ENCODE measurements at places on chromosomes 11 and 22.

- DNase-seq: no peak
These were observed at the start of gene CALCA for GRCh38 chr11:14971865-14972580. Gene CALCA, minus strand, starts transcription at chr11:14972351. Its CDS starts 1,159 bp downstream, at chr11:14971192.

- no peak for DNase-seq
These were observed 3.7 kb downstream of the TMEM123 start for GRCh38 chr11:102448869-102449224.

DNA sequence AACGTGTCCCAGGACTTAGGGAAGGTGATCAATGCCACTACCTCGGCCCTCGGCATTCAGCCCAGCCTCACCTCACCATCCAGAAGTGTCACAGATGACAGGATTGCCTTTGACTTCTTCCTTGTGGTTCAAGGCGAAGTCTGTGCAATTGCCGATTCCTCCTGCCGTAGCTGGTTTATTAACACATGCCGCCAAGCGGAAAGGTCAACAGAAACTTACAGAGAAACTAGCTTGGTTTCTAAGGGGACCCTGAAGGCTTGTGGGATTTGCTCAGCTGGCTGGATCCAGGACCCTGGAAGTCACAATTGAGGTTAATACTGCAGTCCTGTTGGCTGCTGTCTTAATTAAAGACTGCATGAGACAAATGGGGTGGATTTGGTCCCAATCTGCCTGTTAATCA is 65.6 kb downstream of the SHANK2 start:
- no peak for DNase-seq

DNA sequence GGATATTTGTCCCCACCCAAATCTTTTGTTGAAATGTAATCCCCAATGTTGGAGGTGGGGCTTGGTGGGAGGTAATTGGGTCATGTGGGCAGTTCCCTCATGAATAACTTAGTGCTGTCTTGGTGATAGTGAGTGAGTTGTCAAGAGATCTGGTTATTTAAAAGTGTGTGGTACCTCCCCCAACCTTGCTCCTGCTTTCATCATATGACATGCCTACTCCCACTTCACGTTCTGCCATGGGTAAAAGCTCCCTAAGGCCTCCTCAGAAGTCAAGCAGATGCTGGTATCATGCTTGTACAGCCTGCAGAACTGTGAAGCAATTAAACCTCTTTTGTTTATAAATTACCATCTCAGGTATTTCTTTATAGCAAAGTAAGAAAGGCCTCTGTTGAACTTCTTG is 30.6 kb downstream of the AAMDC start:
- no peak for DNase-seq

GRCh38 chr11:6556139-6556949 is 47.1 kb downstream of the RRP8 start:
- DNase-seq: no peak

DNA sequence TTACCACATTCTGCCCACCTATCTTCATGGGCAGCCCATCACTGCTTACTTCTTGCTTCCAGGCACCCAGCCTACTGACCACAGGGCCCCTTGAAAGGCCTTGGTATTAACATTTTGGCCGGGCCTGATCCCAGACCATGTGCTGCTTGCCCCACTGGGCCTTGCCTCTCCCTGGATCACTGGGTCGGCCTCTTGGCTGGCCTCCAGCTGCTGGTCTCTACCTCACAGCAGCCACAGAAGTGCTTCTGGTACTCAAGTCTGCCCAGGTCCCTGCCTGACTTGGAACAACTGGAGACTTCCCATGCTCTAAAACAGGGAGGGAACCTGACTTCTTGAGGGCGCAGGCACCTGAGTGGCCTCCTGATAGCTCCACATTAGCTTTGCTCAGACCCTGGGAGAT is 63.6 kb downstream of the THAP12 start:
- no peak for DNase-seq

DNA sequence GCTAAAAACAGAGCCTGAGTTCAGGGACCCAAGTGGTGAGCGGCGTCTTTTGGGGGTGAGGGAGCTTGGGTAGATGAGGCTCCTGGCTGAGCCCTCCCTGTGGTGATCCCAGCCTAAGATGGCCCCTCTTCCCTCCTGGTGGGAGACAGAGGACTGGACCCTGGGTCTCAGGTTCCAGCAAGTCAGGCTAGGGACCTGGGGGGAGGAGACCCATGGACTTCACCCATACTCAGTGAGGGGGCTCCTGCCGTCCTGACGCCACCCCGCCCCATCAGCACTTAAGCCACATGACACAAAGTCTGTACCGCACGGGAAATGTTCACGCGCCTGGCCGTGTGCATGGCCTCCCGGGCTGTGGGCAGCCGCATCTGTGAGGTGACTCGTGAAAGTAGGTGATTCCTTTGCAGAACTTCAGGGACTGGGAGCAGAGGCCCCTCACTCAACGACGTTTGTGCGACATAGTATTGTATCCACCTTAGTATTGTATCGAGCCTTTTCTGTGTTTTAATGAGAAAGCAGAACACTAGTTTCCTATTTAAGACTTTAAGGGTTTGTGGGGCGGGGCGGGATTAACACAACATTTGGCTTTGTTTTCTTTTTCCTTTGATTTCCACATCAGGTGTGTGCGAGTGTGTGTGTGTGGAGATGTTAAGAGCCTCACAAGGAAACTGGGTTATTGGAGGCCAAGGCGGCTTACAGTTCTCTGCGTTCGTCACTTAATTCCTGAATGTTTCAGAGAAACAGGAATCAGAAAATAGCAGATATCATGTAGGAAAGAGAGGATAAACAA is 18.4 kb upstream of the TMEM191C start:
- DNase-seq: no peak

GRCh38 chr11:14224395-14224794 is 134.6 kb downstream of the RRAS2 start:
- no peak for DNase-seq

DNA sequence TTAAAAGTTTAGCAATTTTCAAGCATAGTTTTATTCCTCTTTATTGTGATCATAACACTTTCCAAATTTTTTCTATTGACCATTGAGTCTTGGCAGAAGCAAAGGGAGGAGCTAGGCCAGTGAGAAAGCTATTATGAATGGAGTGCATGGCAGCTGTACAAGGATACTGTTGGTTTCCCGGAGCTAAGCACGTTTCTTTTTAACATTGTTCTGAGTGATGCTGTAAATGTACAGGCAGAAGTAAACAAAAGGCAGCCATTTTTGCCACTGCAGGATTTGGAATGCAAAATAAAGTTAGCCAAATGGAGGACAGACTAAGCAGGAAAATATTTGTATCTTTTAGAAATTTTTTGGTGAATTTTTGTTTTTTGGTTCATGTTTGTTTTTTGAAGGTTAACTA is 16.2 kb downstream of the CBL start:
- no peak for DNase-seq

DNA sequence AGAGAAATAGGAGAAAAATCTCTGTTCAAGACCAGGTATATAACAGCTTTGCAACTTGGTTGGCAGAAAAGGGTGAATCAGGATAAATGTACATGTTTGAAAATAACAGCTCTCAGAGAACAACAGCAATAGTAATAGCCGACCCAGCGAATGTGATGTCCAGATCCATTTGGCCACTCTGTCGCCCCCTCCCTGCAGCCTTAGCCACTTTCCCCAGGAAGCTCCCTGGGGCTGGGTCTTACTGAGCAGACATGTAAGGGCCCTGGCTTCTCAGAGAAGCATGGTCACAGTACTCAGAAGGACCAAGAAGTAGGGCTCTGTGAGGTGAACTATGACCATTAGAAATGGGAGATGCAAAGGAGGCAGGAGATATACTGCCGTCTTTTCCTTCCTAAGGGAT is 154.1 kb upstream of the SNX19 start:
- no peak for DNase-seq

GRCh38 chr11:38446336-38446735 is 1848.3 kb upstream of the RAG2 start:
- no peak for DNase-seq

GRCh38 chr11:35178873-35179272 is 39.9 kb downstream of the CD44 start:
- no peak for DNase-seq

DNA sequence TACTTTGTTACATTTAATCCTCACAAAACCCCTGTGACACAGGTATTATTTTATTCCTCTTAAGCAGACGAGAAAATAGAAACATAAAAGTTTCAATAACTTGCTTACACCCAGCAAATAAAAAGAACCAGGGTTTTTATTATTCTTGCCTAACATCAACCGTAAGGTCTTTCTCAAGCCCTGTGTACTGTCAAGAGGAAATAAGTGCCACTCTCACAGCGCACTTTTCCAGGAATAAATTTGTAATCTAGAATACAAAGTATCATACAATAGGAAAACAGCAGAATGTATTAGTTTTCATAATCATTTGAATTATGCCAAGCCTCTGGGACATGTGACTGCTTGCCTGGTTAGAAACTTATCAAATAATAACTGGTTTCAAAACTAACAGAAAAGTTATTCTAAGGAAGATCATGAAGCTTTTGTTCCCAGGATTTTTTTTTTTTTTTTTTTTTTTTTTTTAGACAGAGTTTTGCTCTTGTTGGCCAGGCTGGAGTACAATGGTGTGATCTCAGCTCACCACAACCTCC is 7.4 kb downstream of the CCDC34 start:
- no peak for DNase-seq

DNA sequence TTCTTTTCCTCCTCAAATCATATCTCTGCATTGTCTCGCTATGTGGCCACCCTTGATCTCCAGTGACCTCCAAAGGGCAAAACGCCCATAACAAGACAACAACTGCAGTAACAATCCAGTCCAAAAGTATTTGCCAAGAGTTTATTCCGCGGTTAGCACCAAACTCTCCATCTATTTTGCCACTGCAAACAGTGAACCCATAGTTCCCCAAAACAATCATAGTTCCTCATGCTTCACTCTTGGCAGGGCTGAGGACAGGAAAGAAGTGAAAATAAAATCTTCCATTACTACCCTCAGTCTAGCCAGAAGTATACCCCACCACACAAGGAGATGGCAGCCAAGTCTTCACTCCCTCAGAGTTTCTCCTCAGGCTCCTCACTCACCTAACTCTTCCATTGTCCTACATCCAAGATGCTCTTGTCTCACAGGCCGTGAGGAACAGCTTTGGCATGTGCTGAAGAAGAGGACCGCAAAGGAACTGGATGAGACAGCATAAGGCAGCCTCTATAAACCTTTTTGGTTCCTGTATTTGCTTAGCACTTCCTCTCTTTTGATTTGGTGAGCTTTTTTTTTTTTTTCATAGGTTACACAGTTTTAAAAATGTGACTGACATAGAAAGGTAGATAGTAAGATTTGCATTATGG is at the start of gene LPXN:
Gene LPXN (minus strand): TSS at position 480 of the 644 bp plus-strand sequence. CDS start 84 bp downstream, at position 396.
- DNase-seq: no peak

DNA sequence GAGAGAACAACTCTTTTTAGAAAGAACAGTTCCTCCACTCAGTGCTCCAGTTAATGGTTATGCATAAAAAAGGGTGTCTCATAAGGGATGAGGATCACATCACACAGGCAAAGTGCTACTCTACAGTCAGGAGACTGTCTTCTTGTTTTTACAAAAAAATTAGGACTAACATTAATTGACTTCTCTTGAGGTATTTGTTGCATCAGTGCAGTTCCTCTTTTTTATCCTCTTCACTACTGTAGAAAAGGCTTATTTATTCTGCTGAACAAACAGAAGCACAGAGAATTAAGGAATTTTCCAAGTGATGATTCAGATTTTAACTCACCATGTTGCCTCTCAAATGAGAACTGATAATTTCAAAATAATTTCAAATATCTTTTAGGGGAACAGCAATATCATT is 1.9 kb downstream of the MMP8 start:
- no peak for DNase-seq

DNA sequence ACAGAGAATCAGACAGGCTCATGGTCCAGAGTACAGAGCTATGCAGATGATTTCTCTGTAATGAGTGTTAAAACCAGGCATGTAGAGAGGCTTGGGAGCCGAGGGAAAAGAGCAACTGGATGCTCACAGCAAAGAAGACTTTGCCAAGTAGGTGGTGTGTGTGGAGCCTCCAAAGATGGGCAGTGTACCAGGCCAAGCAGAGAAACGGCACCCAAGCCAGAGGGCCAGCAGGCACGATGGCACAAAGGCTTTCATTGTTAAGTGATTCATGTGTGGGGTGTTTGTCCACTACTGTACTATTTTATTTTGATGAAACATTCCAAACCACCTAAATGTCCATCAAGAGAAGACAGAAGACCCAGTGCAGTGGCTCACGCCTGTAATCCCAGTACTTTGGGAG is 11.1 kb downstream of the RANGAP1 start:
- DNase-seq: no peak

DNA sequence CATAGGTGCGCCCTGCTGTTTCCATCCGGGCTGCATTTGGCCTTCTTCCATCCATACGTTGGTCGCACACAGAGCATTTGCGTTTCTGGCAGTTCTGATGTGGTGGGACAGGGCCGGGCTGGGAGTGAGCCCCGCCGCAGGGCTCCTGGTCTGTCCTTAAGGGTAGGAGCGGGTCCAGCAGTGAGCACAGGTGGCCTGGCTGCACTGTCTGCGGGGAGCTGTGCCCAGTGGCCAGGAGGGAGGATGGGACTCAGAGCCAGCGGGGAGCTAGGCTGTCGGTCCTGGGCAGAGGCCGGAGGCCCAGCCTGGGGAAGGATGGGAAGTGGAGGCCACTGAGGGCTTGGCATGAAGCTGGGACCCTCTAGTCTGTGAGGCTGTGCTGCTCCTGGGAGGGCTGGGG is 385.1 kb downstream of the TBC1D22A start:
- no peak for DNase-seq

DNA sequence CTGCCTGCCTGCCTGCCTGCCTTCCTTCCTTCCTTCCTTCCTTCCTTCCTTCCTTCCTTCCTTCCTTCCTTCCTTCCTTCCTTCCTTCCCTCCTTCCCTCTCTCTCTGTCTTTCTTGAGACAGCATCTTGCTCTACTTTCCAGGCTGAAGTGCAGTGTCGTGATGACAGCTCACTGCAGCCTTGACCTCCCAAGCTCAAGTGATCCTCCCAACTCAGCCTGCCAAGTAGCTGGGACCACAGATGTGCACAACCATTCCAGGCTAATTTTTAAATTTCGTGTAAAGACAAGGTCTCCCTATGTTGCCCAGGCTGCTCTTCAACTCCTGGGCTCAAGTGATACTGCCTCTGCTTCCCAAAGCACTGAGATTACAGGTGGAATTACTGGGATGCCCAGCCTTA is 328.2 kb upstream of the SORL1-AS1 start:
- DNase-seq: no peak

DNA sequence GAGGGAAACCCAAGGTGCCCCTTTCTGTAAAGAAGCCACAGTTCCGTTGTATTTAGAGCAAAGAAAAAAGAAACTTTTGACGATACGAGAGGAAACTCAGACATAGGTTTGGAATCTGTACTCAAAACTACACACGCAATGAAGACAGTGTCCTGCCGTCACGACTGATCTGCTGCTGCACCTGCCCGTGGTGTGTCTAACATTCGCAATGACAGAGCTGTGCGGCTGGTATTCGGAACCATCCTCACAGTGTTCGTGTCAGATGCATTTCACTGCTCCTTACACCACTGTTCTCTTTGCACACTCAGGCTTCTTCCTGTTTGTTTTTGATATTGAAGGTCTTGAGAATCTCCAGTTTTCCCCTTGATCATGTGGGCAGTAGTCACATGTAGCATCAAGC is 84.8 kb downstream of the RTL6 start:
- no peak for DNase-seq

GRCh38 chr11:19938169-19938856 is 222.0 kb downstream of the DBX1 start:
- DNase-seq: no peak

Measured in stimulated activated CD4-positive, alpha-beta T cell treated with anti-CD3 and anti-CD28 coated beads, Interleukin-15, amount 100 ng/mL, for 48 hours (primary cell).